ENCODE measurements at places on chromosomes 13 and 19. TPM values are rescaled to one million over a fixed set of nuclear protein-coding genes. Genes with fewer than 3 reads are reported as not detected.

DNA sequence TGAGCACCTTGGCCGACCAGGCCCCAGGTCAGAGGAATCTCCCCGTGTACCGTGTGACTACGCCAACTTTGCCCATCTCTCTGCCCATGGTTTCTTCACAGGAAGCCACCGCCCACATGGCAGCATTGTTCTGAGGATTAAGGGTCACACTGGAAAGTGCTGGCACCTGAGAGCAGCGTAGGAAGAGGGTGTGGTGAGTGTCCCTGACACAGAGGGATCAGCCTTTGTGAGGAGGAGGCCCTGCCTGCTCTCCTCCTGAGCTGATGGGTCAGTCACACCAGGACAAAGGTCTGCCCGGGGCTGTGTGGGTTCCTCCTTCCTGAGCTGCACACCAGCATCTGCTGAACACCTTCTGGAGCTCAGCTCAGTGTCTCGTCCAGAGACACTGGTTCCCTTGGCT is 32.2 kb upstream of the SLC15A1 start:
- no peak for DNase-seq

GRCh38 chr19:5430237-5430636 is 25.0 kb upstream of the ZNRF4 start:
- no peak for DNase-seq

- DNase-seq = peak; percentile 94
Observed at GRCh38 chr13:80473695-80474094, 132.8 kb upstream of the SPRY2 start.

PEX11G gene
- 3.8 TPM for total RNA-seq
